ENCODE measurements at places on chromosomes 4 and X. TPM values are rescaled to one million over a fixed set of nuclear protein-coding genes. Genes with fewer than 3 reads are reported as not detected.

- no peak for DNase-seq
Observed at GRCh38 chr4:995311-996026, 2.3 kb upstream of the SLC26A1 start.

DNA sequence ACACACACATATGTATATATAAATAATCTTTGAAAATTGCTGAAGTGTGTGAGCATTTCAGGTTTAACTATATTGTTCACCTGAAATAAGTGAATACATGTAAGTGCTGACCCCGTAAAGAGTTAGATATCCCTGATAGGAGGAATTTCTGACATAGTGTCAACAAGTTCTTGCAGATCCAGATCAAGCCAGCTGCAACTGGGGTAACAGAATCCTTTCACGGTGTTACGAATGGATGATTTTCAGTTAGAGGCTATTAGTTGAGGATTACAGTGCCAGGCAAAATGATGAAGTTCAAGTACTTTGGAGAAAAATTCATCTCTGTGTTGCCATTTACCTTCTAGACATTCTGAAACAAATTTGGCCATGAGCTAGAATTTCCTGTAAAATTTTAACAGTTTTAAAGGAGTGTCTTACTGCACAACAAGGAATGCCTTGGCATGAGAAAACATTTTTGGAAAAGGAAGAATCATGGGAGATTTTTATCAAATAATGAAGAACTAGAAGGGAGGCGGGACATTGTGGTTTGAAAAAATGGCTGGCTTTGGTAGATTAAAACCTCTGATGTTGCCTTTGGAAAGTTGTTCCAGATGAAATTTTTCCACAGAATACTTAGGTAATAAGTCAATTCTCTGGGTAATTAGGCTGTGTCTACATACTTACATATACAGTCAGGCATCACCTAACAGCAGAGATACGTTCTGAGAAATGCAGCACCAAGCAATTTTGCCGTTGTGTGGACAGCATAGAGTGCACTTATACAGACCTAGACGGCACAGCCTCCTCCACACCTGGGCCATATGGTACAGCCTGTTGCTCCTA is 84.4 kb upstream of the FAT1 start:
- no peak for DNase-seq

- no peak for DNase-seq
Observed at GRCh38 chr4:31657859-31658570, 937.8 kb downstream of the PCDH7 start.

GRCh38 chr4:53651156-53651735 is 60.0 kb upstream of the LNX1 start:
- no peak for DNase-seq

- no peak for DNase-seq
Observed at GRCh38 chr4:68337522-68337921, 12.4 kb downstream of the YTHDC1 start.

DNA sequence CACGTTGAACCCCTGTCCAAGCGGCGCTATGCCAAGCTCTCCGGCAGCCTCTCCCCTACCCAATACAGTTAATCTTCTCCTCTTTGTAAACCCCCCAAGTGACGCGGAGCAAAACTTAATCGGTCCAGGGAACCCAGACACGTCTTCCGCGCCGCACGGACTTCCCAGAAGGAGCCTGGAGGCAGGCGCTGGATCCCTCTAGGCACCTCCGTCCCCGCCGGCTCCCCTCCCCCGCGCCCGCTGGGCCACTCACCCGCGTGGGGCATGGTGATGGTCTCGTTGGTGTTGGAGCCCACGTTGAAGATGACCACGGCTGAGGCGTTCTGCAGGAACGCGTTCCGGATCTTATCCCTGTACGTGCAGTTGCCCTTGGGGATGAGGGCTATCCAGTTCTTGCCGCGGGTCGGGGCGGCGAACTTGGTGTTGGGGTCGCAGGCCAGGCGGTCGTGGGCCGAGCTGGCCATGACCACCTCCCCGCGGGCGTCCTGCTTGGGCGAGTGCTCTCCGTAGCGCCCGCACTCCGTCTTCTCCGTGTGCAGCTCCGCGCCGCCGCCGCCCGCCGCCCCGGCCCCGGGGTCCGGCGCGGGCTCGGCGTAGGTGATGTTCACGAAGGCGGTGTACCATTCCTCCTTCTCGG is 1.1 kb downstream of the RNF150 start:
- DNase-seq, result no peak

DNA sequence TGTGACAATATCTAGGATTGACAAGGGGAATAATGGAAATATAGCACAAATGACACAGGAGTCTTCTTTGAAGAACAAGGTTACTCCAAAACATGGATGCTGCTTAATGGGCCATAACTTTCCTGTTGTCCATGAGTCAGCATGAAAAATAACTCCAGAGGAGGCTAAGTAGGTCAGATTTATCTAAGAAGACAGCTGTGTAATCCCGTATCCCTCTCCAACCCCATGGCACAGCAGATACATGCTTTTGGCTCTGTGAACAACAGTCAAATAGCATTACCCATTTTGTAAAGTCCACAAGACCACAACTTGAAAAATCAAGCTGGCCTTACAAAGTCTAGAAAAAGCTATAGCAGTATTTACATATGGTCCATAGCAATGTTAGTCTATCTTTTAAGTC is 2.1 kb upstream of the TMEM131L start:
- DNase-seq, result no peak

DNA sequence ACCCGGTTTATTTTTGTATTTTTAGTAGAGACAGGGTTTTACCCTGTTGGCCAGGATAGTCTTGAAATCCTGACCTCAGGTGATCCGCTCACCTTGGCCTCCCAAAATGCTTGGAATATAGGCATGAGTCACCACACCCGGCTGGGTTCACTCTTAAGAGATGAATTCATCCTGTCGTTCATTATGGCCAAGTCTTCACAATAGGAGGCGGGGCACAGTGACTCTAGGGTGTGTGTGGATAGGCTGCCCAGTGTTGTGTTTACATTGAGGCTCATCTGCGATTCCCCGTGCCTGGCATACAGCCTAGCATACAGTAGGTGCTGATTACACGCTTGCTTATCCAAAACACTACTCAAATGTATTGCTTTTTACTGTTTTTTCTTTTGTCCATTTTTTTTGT is 41.3 kb upstream of the IGFBP7 start:
- no peak for DNase-seq

- no peak for DNase-seq
Observed at GRCh38 chrX:75131973-75132627, 24.0 kb downstream of the ABCB7 start.

- no peak for DNase-seq
Observed at GRCh38 chr4:57234252-57234775, 124.1 kb upstream of the IGFBP7 start.

DNA sequence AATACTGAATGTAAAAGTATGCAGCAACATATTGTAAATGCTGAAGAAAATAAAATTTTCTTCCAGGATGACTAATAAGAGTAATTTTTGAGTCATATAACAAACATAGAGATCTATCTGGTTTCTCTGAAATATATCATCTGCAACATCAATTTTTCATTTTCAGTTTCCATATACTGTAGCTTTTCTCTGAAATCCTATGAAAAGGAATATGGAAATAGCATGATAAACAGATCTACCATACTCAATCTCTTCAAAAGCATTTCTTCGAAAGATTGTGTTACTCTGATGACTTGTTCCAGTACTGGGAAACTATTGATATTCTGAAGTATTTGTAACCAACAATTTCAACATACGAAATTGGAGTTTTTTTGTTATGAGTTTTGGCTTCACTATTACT is 1156.7 kb downstream of the FAM133A start:
- DNase-seq, result no peak

- no peak for DNase-seq
Observed at GRCh38 chr4:140003876-140004548, 150.0 kb downstream of the MAML3 start.

- no peak for DNase-seq
Observed at GRCh38 chr4:52377563-52377962, 281.5 kb downstream of the USP46 start.

DNA sequence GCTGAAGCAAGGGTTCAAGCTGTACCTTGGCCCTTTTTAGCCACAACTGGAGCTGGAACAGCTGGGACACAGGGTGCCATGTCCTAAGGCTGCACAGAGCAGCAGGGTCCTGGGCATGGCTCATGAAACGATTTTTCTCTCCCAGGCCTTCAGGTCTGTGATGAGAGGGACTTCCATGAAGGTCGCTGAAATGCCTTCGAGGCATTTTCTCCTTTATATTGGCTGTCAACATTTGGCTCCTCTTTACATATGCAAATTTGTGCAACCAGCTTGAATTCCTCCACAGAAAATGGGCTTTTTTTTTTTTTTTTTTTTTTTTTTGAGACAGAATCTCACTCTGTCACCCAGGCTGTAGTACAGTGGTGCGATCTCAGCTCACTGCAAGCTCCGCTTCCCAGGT is 430.8 kb downstream of the PCDH11X start:
- no peak for DNase-seq

- no peak for DNase-seq
Observed at GRCh38 chrX:43566170-43566569, 89.9 kb upstream of the MAOA start.

GRCh38 chrX:16997313-16997712 is 50.9 kb downstream of the REPS2 start:
- no peak for DNase-seq

- peak; percentile 52 for DNase-seq
Observed at GRCh38 chrX:74535408-74536151, 78.8 kb downstream of the RLIM start.

DNA sequence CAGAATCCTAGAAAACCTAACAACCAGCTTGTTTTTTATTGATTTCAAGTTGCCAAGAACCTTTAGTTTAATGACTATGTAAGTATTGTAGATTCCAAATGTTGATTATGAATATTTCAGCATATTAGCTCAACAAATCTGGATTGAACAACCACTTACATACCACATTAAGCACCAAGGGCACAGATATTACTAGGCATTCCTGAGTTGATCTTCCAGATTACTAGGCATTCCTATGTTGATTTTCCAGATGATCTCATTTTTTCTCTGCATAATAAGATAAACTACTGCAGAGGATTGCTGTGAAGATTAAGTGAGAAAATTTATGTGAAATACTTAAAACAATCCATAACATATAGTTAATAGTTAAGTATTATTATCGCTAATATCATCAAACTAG is 17.4 kb upstream of the DCAF8L1 start:
- DNase-seq, result no peak

DNA sequence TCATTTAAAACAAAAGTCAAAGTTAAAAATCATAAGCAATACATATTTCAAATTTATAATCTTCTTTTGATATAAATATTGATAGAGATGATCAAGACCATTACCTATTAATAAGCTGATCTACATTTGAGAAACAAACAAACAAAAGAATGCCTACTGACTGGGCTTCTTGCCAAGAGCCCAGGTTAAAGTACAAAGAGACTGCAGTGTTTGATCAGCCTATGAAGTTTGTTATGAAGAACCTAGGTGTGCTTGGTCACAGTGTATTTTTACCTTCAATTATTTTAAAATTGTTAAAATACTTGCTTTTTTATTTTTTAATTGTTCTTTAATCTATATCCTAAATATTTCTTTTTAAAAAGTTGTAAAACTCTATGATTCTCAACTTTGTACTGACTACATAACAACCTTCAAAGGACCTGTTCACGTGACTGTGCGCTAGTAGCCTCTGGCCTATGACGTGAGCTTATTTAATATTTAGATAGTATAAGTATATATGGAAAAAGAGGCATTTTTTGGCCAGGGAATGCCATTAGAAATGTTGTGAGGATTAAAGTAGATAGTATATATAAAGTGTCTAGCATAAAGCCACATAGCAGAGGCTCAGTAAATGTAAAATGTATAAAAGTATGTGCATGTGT is 11.4 kb upstream of the SLC39A8 start:
- no peak for DNase-seq

- no peak for DNase-seq
Observed at GRCh38 chr4:28654618-28655017, 1794.0 kb downstream of the STIM2 start.

DNA sequence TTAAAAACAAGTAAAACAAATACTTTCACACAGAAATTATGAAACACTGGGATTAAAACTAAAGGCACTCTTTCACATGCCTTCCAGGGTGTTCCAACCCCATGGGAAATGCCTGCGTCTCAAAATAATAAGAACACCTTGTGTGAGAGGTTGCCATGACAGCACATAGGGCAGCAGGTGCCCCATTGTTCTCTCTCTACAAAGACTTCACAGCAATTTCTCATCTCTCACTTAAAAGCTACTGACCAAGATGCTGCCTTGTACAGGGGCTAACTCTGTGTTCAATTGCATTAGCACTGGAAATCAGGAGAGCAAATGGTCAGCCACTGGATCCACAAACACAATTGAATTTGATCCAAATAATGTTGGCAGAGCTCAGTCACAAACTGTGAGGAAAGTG is 102.5 kb upstream of the GALNTL6 start:
- DNase-seq, result no peak

DNA sequence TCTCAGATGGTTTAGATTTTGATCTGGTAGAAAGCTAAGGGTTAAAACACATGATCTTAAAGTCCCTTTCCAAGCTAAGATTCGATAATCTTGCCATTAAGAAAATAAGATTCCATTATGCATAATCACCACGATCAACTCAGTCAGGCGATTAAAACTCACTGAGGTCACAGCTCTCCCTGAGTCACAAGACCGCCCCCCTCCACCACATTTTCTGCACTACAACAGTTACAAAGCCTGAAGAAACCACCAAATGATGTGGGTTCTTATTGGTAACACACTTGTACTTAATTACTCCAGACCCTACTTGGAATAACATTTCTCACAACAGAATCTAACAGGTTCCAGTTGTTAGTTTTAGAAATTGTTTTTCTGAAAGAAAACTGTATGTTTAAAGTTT is 62.8 kb downstream of the SH3KBP1 start:
- DNase-seq, result no peak

GRCh38 chr4:88659055-88659889 is 38.4 kb downstream of the NAP1L5 start:
- DNase-seq, result peak; percentile 78

- no peak for DNase-seq
Observed at GRCh38 chrX:31314921-31315320, 243.1 kb upstream of the FTHL17 start.

- DNase-seq, result no peak
Observed at GRCh38 chr4:127113844-127114362, 518.9 kb upstream of the INTU start.

DNA sequence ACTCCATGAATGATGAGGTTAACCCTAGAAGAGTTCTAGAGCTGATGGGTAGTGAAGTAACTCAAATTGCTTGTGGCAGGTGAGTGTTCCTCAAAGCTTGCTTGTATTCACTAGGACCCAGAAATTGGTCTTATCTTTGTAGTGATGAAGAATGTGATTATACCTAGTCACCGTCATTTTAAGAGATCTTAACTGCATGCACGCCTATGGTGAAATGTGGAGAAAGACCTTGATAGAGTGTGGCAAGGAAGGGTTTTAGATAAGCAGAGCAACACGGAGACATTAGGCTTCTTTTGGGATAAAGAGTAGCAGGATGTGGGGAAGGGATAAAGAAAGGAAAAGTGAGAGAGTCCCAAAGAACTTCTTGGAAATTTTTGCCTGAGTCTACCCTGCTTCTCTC is 42.4 kb downstream of the NAP1L5 start:
- no peak for DNase-seq

The WNK3 gene
- total RNA-seq, result 3.3 TPM

The CXCL11 gene
- total RNA-seq, result not detected

The FGFR3 gene
- 3.7 TPM for total RNA-seq

The GLRA3 gene
- not detected for total RNA-seq

The CD40LG gene
- total RNA-seq, result not detected

The TCEAL6 gene
- total RNA-seq, result not detected

The PCDH10 gene
- total RNA-seq, result 45.3 TPM

The TLR1 gene
- total RNA-seq, result 1.1 TPM

The SPON2 gene
- total RNA-seq, result 14.0 TPM

The F9 gene
- 15.0 TPM for total RNA-seq

The RGN gene
- 1.5 TPM for total RNA-seq

The GASK1B gene
- total RNA-seq, result 69.7 TPM

Measured in ascending aorta (tissue), 2 donors.